NCI-H1417 (cell line): ENCODE measurements at places on chromosomes 6 and 20.

GRCh38 chr20:50538276-50538675 lies 28.1 kb downstream of the PTPN1 start:
- DNase-seq = no peak

DNA sequence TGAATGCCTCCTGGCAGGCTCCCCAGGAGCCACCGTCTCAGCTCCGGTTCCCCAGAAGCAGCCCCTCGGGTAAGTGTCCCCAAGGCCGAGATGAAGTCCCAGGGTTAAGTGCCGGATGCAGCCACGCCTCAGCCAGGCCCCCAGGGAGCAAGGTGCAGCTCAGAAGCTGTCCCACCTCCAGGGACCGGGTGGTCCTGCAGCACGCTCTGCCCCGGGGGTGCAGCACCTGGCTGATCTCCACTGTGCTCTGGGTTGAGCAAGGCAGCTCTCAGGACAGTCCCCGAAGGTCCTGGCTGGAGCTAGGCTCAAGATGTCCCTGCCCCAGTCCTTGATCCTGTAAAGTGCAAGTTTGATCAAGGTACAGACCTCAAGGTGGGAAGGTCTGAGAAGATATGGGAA lies 15.1 kb upstream of the NTSR1 start:
- no peak for DNase-seq

GRCh38 chr6:37630281-37630799 lies 67.3 kb downstream of the MDGA1 start:
- no peak for DNase-seq

DNA sequence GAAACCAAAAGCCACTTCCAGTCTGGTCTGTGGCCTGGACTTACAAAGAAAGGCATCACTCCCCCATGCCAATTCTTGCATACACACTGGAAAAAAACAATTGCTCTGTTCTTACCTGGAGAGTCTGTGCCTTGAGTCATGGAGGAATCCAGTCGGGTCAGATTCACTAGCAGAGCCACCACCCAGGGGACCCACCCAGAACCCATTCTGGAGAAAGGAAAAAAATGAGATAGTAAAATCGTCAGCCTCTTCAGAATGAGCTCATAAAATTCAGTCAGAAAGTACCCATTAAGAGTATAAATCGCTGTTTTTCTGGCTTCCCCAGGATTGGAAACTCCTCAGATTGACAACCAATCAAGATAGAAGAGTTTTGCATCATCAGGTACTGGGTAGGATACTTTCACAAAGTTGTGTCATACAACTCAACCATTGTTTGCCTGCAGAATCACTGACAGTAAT lies at the start of gene HLA-DOB:
HLA-DOB (minus strand) TSS at position 257 of the 459 bp plus-strand sequence; CDS start at position 206, 51 bp downstream.
- no peak for DNase-seq

GRCh38 chr6:355373-356208 lies 36.0 kb upstream of the IRF4 start:
- DNase-seq = no peak
